ENCODE measurements at places on chromosomes 12 and 14.

DNA sequence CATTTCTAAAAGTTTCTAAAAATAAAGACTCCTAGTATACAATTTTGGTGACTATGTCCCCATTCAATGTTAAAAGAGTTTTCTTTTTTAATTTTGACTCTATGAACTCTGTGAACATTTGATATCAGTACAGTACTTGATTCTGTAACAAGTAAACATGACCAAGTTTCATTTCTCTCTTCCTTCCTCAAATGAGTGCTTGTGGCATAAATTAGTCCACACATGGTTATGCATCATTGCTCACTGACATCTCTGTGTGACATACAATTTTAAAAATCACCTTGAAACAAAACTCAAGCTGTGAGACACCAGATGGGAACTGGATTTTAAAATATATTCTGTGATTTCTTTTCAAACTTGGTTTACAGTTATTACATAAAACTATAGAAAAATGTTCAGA lies 253.9 kb upstream of the MDGA2 start:
- no peak for DNase-seq

GRCh38 chr14:98606041-98606640 lies 665.9 kb downstream of the BCL11B start:
- no peak for DNase-seq

- DNase-seq = no peak
Observed at GRCh38 chr14:97023871-97024270, 226.7 kb downstream of the VRK1 start.

GRCh38 chr12:46303039-46303666 lies 34.3 kb upstream of the SLC38A1 start:
- DNase-seq = no peak

GRCh38 chr12:95131589-95132340 lies 58.3 kb upstream of the NR2C1 start:
- no peak for DNase-seq

- DNase-seq = no peak
Observed at GRCh38 chr12:47650469-47650868, 55.4 kb downstream of the RPAP3 start.

DNA sequence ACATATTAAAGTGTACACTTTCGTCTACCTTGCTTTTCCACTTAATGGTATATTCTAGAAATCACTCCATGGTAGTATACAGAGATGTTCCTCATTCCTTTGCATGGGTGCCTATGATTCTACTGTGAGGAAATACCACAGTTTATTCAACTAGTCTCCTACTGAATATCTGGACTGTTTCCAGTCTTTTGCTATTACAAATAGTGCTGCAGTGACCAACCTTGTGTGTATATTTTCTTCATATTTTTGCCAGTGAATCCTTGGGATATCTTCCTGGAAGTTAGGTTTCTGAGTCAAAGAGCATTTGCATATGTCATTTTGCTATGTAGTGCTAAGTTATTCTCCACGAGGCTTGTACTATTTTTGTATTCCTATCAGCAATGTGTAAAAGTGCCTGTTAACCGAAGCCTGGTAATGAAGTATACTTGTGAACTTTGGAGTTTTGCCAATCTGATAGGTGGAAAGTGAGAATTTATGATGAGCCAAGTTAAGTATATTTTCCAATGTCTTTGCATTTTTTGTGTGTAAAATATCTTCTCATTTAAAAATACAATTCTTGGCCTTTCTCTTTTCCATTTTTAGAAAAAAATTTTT lies 31.3 kb upstream of the TMEM263 start:
- DNase-seq = no peak

- DNase-seq = no peak
Observed at GRCh38 chr14:103423050-103423461, 37.8 kb downstream of the MARK3 start.
